ENCODE measurements at places on chromosomes 7 and 10. TPM values are rescaled to one million over a fixed set of nuclear protein-coding genes. Genes with fewer than 3 reads are reported as not detected.
A peak's percentile ranks its signal among the peaks of the same experiment; 100 is the strongest.

- no peaks in the 10 kb centered on the region for H3K27me3 ChIP-seq
- no peak overlapping the region for H3K4me3 ChIP-seq
- H3K4me1 ChIP-seq: peaks cover 39% of the 10 kb centered on the region
- H3K27ac ChIP-seq: no peak overlapping the region
- no peak for DNase-seq
Measured at GRCh38 chr10:102311025-102311420, 65.7 kb downstream of the GBF1 start.

- H3K4me1 ChIP-seq: peaks cover 4% of the 10 kb centered on the region
- no peaks in the 10 kb centered on the region for H3K27me3 ChIP-seq
- H3K4me3 ChIP-seq: no peak overlapping the region
- no peak overlapping the region for H3K27ac ChIP-seq
- no peaks in the 10 kb centered on the region for H3K36me3 ChIP-seq
Measured at GRCh38 chr7:605661-606450, 86.2 kb upstream of the PDGFA start.

DNA sequence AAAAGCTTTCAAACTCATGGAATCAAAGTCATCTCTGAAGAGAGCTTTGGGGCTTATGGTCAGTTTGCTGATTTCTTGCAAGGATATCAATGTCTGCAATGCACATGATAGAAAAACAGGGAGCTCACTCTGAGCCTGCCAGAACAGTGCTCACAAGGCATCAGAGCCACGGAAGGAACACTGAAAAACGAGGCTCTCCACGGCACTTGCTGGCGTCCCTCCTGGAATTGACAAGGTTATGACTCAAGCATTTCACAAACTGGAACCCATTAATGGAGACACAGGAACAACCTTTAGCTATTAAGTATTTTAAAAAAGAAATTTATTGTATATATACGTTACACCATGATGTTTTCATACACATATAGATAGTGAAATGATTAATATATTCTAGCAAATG is 266.3 kb downstream of the KCND2 start:
- H3K27me3 ChIP-seq: no peaks in the 10 kb centered on the region
- H3K36me3 ChIP-seq: no peaks in the 10 kb centered on the region
- H3K4me3 ChIP-seq: no peak overlapping the region
- DNase-seq: no peak

GRCh38 chr7:30403477-30403876 is 75.1 kb downstream of the NOD1 start:
- H3K4me3 ChIP-seq: no peak overlapping the region
- no peak overlapping the region for H3K27ac ChIP-seq
- no peaks in the 10 kb centered on the region for H3K4me1 ChIP-seq
- no peaks in the 10 kb centered on the region for H3K27me3 ChIP-seq

DNA sequence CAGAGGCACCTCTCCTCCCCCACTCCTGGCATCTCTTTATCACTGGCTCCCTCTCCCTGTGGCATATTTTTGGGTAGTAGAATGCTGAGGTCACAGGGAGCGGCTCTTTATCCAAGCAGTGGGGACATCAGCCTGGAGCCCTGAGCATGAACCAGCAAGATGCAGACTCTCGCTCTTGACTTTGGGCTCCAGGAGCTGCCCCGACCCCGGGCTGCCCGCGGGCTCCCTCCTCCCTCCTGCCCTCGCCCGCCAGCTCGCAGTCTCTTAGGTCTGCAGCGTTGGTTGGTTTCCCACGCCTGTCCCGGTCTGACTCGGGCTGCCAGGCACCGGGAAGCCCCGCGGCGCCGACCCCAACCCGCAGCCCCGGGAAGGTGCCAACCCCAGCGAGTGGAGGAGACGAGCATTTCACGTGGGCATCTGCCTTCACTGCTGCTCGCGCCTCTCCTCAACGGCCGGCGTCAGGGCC is 1.3 kb downstream of the INSYN2A start:
- H3K36me3 ChIP-seq: no peaks in the 10 kb centered on the region
- DNase-seq: no peak
- peak overlapping the region; percentile 43 for H3K4me3 ChIP-seq
- H3K27ac ChIP-seq: no peak overlapping the region

- no peaks in the 10 kb centered on the region for H3K36me3 ChIP-seq
- no peaks in the 10 kb centered on the region for H3K4me1 ChIP-seq
- DNase-seq: no peak
- no peak overlapping the region for H3K4me3 ChIP-seq
- H3K27ac ChIP-seq: no peak overlapping the region
Measured at GRCh38 chr10:60652628-60653027, 125.7 kb upstream of the CDK1 start.

DNA sequence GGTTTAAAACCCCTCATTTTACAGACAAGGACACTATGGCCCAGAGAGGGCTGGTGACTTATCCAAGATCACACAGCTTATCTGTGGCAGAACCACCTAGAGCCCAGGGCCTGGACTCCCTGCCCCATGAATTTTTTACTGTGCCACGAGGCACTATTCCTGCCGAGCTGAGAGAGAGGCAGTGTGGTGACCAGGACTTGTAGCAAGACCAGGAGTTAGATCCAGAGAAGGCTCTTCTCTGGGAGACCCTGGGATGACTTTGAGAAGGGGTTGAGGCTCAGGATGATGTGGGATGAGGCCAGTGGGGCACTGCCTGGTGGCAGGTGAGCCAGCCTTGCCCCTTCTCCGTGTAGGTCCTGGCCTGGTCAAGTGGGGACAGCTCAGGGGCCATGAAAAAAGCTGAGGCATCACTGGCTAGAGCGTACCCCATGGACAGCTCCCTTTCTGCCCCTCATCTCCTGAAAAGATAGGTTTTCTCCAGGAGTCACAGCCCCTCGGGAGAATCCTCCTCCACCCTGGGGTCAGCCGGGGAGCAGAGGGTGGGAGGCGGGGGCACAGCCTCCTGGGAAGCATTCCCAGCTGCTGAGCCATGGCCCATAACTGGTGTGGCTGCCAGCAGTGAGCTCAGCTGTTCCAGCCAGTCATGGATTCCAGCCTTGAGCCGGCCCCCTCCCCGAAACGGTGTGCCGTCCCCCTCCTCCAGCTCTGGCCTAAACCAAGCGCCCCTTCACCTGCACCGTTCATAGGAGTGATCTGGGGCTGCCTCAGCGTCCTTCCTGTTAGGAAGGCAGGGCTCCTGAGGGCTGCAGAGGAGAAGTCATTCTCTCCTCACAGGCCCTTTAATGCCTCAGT is 5.8 kb downstream of the FLNC start:
- no peaks in the 10 kb centered on the region for H3K36me3 ChIP-seq
- H3K4me1 ChIP-seq: peaks cover 26% of the 10 kb centered on the region
- H3K27me3 ChIP-seq: peaks cover 23% of the 10 kb centered on the region
- H3K4me3 ChIP-seq: no peak overlapping the region
- H3K27ac ChIP-seq: peak overlapping the region; percentile 78

DNA sequence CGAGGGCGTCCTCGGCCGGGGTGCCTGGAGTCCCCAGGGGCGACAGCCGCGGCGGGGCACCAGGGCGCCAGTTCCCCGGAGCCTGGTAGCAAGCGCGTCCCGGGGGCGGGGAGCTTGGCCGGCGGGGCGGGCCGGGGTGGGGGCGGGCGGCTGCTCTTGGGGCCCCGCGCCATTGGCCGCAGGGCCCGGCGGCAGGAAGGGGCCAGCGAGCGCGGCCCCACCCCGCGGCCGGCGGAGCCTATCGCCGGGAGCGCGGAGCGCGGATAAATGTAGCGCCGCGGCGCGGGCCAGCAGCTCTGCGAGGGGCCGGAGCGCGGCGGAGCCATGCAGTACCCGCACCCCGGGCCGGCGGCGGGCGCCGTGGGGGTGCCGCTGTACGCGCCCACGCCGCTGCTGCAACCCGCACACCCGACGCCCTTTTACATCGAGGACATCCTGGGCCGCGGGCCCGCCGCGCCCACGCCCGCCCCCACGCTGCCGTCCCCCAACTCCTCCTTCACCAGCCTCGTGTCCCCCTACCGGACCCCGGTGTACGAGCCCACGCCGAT is at the start of gene HHEX:
Gene HHEX, plus strand, starts transcription at position 293 of the 548 bp plus-strand sequence. Its CDS starts 32 bp downstream, at position 325.
- H3K4me1 ChIP-seq: peaks cover 10% of the 10 kb centered on the region
- DNase-seq: peak; percentile 63
- H3K36me3 ChIP-seq: no peaks in the 10 kb centered on the region
- peak within 1 kb of the TSS; percentile 73 for H3K4me3 ChIP-seq
- H3K27ac ChIP-seq: peak within 1 kb of the TSS; percentile 82

GRCh38 chr7:138697535-138698182 is 3.5 kb downstream of the SVOPL start:
- H3K4me3 ChIP-seq: no peak overlapping the region
- no peak overlapping the region for H3K27ac ChIP-seq
- peaks cover under 1% of the 10 kb centered on the region for H3K4me1 ChIP-seq
- no peaks in the 10 kb centered on the region for H3K27me3 ChIP-seq
- no peak for DNase-seq
- H3K36me3 ChIP-seq: no peaks in the 10 kb centered on the region

Gene FAM25G
- not detected for total RNA-seq

Gene PCLO
- total RNA-seq: 20.9 TPM

Gene REEP3
- total RNA-seq: 50.1 TPM

Gene TACC2
- total RNA-seq: 93.8 TPM

Gene MRLN
- not detected for total RNA-seq

Gene AKR1C2
- total RNA-seq: 53.8 TPM

Gene MOGAT3
- 44.8 TPM for total RNA-seq

Gene LANCL2
- total RNA-seq: 6.4 TPM

Gene NOS3
- 34.2 TPM for total RNA-seq
